ENCODE measurements at places on chromosomes 6 and 20.

DNA sequence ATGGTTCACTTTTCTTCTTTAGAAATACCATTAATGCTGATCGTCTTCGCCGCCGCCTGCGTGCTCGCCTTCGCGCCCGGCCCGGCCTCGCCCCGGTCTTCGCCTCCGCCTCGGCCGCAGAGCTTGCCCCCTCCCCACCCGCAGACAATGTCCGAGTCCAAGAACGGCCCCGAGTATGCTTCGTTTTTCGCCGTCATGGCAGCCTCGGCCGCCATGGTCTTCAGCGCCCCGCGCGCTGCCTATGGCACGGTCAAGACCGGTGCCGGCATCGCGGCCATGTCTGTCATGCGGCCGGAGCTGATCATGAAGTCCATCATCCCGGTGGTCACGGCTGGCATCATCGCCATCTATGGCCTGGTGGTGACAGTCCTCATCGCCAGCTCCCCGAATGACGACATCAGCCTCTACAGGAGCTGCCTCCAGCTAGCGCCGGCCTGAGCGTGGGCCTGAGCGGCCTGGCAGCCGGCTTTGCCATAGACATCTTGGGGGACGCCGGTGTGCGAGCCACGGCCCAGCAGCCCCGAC lies 4.8 kb upstream of the PRPH2 start:
- DNase-seq, result peak; percentile 47

- no peak for DNase-seq
Measured at GRCh38 chr20:11738852-11739251, 178.8 kb upstream of the BTBD3 start.

DNA sequence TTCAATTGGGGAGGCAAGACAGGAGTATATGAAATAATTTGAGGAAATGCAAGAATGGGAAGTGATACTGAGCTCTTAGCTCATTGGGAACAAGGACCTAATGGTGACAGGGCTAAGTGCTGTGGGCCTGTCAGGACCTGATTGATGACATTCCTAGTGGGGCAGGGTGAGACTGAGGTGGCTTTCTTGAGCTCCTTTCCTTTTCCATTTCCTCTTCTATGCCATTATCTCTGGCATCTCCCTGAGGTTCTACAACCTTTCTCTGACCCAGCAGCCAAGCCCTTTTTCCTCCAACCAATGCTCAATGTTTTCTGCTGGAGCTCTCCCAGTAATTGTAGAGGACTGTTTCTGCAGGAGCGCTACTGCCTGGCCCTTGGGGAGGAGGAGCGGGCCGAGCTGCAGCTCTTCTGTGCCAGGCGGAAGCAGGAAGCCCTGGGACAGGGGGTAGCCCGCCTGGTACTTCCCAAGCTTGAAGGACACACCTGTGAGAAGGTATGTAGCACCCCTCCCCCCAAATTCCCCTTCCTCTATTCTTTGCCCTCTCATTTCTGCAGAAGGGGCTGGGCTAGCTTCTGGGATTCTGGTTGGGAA lies 2.8 kb upstream of the TOMM6 start:
- DNase-seq, result no peak

GRCh38 chr6:150410399-150410798 lies 41.6 kb downstream of the IYD start:
- DNase-seq, result no peak

GRCh38 chr20:16390991-16391390 lies 182.3 kb downstream of the KIF16B start:
- DNase-seq, result no peak

DNA sequence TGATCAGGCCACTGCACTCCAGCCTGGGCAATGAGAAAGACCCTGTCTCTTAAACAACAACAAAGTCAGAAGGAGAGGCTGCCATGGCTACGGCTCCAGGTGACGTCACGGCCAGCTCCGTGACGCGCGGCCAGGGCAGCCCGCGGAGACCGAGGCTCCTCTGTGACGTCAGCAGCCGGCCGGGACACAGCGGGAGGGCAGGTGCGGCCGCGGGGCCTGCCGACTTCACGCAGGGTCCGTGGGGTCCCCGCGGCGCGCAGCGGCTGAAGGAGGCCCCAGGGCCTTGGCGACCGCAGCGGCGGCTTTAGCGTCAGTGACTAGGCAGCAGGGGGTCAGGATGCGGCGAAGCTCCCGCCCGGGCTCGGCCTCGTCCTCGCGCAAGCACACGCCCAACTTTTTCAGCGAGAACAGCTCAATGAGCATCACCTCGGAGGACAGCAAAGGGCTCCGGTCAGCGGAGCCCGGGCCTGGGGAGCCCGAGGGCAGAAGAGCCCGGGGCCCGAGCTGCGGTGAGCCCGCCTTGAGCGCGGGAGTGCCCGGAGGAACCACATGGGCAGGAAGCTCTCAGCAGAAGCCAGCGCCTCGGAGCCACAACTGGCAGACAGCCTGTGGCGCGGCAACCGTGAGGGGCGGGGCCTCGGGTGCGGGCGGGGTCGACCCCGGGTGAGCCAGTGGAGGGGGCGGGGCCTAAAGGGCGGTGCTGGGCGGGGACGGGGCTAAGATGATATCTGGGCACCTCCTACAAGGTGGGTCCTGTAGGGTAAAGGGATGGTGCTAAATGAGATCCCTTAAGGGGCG lies at the start of gene SPAG4:
TSS of gene SPAG4 (plus strand) at position 163 of the 798 bp plus-strand sequence. CDS start at position 338, 175 bp downstream.
- DNase-seq, result peak; percentile 73

GRCh38 chr20:8901237-8902025 lies 167.5 kb upstream of the PLCB4 start:
- DNase-seq, result no peak

DNA sequence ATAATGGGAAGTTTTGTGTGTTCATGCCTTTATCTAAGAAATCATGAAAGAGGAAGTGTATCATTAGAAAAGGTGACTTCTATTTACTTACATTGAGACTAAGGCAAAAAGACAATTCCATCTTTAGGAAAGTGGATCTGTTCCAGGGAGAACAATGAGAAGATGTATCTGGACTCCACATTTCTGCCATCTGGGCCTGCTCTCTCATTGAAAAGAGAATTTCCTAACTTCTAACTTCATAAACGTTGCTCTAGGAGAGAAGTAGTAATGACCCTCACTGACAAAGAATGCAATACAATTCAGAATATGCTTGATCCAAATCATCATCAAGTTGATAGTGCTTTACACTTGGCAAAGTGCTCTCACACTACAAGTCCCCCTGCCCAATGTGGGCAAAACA lies 294.2 kb downstream of the OGFRL1 start:
- DNase-seq, result no peak

DNA sequence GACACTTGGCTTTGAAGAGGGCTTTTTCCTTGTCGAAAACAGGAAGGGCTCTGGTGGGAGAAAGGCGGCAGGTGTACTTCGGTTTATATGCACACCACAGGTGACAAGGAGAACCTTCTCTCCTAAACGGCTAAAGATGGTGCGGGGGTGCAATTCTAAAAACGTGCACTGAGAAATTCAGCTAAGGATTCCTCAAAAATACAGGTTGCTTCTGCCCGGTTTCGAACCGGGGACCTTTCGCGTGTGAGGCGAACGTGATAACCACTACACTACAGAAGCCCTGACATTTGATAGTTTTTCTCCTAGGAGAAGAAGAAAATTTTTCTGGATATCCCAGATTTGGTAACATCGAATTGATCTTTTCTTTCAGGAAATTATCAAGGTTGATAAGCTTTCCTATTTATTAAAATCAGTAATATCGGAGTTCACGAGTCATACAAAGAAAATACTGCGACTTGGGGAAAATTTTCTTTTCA lies 32.0 kb downstream of the POM121L2 start:
- DNase-seq, result peak; percentile 58

GRCh38 chr6:16698997-16699868 lies 62.0 kb downstream of the ATXN1 start:
- no peak for DNase-seq

DNA sequence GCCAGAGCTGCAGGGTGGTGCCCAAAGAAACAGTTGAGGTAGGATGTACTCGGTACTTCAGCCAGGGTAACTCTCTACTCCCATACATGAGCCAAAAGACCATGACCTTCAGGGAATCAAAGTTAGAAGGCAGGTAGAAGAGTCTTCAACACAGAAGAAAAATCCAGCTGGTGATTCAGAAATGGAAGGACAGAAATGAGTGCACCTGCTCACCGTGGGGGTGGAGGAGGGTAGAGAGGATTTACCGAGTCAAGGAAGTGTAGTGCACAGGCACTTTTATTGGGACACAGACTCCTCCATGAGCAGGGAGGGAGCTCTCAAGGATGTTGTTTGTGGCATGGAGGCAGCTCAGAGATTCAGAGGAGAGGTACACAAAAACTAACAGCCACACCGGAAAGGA lies 330.3 kb upstream of the PRDM1 start:
- no peak for DNase-seq

All from fibroblast of lung (primary cell).